ENCODE measurements at places on chromosomes 13 and 19. TPM values are rescaled to one million over a fixed set of nuclear protein-coding genes. Genes with fewer than 3 reads are reported as not detected.

The CRX gene
- not detected for total RNA-seq

The KIR2DL4 gene
- 2.2 TPM for total RNA-seq

The PTOV1 gene
- 82.1 TPM for total RNA-seq

The PCDH8 gene
- not detected for total RNA-seq

The ECSIT gene
- total RNA-seq = 33.7 TPM

The MAST3 gene
- total RNA-seq = 38.3 TPM

The OR4F17 gene
- not detected for total RNA-seq

The CASP14 gene
- total RNA-seq = not detected

The NPAS1 gene
- total RNA-seq = 5.3 TPM

The PSPN gene
- total RNA-seq = 1.9 TPM

The NLRP9 gene
- total RNA-seq = not detected

The ATXN8OS gene
- total RNA-seq = not detected

The ACER1 gene
- total RNA-seq = not detected

The NACC1 gene
- 35.8 TPM for total RNA-seq

The ARMC6 gene
- total RNA-seq = 27.3 TPM

The RASAL3 gene
- 43.9 TPM for total RNA-seq

The TSKS gene
- total RNA-seq = 2.1 TPM

Data from spleen (tissue), 13 donors.